ENCODE measurements at places on chromosomes 4 and X.

- no peak for DNase-seq
These were observed 550.2 kb downstream of the GBA3 start for GRCh38 chr4:23242962-23243361.

GRCh38 chr4:159778298-159778697 is 675.4 kb downstream of the RAPGEF2 start:
- DNase-seq: no peak

- no peak for DNase-seq
These were observed 4.9 kb downstream of the SPRY1 start for GRCh38 chr4:123401271-123402120.

GRCh38 chrX:40157228-40158035 is 59.7 kb upstream of the BCOR start:
- no peak for DNase-seq

DNA sequence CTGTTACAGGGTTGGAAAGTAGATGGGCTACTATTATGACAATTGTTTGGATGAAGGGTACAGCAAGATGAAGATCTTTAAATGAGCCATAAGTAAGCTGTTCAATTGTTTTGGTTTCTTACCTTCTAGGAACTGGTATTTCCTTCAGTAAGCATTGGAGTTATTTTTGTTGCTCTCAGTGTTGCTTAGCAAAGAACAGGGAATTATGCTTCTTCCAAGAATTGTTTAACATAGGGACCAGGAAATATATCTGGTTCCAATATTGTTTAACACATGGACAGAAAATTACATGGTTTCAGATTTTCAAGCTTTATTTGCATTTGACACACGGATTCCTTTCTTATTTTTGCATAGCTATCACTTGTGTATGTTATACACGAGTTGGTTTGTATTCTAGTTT is 1999.0 kb downstream of the ARAP2 start:
- no peak for DNase-seq

DNA sequence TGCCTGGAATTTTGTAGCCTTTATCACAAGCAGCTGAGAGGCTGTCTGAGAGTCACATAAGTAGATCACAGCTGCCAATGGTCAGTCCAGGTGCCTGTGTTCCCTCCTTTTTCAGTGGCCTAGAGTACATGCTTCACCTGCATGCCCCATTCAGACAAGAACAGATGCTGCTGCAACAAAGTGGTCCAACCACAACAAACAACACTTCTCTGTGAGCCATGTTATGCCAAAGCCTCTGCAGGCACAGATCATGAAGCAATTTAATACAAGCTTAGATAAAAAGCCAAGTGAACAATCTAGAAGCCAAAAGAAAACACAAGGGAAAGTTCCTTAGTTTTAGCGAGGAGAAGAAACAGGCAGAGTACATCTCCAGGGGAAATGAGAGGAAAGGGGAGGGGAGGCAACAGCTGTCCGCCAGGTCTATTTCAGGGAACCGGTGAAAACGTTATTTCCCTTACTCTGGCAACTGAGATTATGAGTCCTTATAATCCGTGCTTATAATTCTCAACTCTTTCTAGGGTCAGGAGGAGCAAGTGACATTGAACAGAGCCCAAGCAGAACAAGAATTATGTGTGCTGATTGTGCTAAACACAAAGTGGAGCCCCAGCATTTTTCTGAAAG is 92.6 kb downstream of the TSPAN5 start:
- no peak for DNase-seq

DNA sequence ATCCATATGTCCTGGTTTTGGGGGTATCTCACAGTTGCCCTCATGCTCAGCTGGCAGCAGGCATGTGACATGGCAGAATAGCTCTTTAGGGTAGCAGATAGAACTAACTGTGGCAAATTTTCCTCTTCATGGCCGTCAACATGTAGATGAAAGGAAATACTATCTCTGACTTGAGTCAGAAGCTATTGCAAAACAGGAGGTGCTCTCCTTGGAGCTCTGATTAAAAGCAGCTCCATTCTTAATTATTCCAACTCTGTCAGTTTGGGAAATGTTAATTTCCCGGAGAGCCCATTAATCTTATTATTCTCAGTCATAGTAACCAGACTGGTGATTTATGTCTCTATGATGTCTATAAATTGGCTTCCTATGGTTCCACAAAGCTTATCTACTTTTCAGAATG is 18.2 kb downstream of the IL13RA1 start:
- DNase-seq: no peak

- DNase-seq: no peak
These were observed 228.8 kb downstream of the SHROOM3 start for GRCh38 chr4:76663824-76664223.

DNA sequence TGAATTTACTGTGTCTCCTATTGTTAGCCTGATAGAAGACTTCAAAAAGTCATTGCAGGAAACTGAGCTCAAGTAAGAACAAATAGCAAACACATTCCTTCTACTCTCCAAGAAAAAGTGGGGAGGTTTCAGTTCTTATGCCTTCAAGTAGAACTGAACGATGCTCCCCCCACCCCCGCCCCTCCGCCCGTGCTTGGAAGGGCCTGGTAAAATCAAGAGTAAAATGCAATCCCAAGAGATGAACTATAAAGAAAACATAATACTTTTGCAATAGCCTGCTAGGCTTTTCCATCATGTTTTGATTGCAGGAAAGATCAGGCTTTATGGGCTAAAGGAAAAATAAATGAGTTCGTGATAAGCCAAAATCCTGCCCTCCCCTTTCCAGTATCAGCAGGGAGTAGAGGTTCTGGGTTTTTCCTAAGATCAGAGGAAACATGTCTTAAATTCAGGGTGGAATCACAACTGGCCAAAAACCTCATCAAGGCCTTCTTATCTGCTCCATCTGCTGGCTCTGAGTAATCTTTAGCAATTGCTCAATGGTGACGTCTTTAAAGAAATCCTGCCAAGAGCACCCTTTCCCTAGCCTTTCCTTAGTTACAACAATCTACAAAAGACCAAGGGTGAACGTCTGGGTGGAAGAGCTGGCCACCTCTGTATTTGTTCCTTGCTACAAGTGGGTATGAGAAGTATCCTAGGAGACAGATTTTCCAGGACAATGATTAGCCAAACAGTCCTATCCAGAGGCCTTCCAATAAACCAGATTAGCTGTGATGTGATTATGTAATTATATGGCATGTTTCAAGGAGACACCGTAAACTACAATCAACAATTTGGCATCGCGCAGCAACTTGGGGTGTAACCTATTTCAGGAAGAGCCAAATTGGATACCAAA is 66.3 kb upstream of the FAM9C start:
- DNase-seq: no peak

DNA sequence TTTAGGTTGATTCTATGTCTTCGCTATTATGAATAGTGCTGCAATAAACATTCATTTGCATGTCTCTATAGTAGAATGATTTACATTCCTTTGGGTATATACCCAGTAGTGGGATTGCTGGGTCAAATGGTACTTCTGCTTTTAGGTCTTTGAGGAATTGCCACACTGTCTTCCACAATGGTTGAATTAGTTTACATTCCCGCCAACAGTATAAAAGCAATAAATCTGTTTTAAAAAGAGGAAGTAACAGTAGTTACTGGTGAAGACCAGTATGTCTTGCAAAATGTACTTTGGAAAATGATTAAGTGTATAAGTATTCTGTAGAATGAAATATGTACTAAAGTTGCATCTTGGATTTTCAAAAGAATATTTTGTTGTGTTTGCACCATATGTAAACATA is 77.3 kb downstream of the SHROOM4 start:
- no peak for DNase-seq

- DNase-seq: no peak
These were observed 1.1 kb downstream of the BLOC1S4 start for GRCh38 chr4:6716958-6717655.

DNA sequence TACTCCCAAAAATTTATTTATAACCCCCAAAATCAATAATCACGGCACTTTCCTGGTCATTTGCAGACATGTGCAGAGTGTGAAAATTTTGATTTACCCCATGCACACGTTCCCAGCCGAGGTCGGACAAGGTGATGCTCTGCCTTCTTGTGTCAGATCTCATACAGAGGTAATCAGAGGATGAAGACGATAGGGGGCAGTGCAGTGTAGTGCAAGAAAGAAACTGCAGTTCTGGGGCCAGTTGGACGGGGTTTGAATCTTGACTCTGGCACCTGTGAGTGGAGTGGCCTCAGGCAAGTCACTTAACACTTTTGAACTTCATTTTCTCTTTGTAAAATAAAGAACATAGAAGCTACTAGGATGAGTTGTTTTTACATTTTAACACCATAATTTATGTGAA is 88.4 kb downstream of the FRMPD3 start:
- no peak for DNase-seq

DNA sequence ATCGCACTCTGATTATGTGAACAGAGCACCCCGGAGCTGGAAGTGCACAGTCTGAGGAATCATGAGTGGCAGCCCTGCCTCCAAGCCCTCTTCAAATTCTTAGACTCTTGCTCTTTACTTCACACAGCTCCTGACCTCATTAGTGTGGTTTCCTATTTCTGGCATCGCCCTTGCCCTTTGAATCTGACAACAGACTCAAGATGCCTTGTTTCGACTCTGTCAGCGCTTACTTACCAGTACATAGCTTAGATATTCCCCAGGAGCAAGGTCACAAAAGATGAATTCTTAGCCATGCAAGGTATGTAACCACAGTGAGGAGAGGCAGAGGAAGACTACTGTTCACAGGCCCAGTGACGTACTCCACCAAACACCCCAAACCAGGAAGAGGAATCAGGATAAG is 167.2 kb downstream of the KDR start:
- no peak for DNase-seq

GRCh38 chrX:332916-333610 is 14.5 kb upstream of the GTPBP6 start:
- DNase-seq: no peak

GRCh38 chr4:40992472-40993295 is 221.7 kb downstream of the APBB2 start:
- DNase-seq: no peak

GRCh38 chrX:28998609-28999135 is 411.4 kb downstream of the IL1RAPL1 start:
- DNase-seq: no peak

DNA sequence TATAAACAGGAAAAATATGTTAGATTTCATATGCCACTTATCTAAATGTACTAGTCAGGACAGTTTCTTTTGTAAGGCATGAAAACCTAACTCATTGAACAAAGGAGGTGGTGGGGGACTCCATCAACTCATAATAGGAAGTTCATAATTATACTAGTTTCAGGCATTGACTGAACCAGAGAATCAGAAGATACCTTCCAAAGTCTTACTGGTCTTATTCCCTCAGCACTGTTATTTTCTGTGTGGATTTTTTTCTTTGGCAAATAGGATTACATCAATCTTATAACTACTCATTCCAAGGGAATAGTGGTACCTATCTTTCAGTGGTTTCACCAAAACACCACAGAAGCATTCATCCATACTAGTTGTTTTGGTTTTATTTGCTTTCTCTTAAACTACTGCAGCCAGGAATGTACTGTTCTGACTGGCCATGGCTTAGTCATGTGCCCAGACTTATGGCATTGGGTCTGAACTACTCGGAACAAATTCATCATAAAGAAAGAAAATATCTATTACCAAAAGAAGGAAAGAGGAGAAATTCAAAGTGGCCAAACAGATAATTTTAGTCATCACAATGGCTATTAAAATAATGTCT is 273.9 kb downstream of the ARAP2 start:
- no peak for DNase-seq

DNA sequence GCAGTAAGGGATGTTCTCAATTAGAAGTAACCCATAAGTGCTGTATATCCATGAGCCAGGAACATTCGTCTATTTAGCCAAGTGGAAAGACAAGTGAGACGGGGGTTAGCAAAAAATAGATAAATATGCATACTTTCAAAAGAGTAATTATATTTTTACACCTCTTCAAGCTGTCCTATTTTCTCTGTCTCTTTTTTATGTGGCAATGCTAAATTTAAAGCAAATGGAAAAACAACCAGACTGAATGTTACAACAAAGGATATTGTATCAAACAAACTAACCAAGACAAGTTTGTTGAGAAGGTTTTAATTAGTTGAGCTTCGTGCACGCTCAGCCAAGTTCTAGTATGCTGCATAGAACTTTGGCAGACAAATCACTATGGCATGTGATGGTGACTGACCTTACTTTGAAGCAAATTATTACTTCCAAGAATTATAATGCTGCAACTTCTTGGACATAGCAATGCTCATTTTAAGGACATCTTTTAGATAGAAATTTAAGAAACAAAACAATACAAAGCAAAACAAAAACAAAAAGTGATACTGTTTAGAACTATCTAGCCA is 61.4 kb upstream of the TMEM150C start:
- DNase-seq: no peak

DNA sequence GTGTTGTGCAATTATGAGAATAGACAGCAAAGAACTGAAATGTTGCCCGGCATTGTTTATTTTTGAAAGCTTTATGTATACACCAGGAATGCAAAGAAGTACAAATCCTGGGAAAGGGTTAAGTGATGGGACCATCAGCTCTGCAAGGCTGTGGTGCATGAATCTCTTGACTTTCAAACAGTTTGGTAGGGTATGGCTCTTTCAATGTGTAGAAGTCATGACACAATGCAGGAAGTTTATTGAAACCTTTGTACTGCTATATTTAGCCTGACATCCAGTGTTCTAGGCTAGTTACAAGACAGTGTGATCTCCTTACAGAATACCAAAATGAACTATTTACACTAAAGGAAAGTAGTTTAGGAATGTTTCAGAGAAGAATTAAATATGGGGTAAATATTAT is 206.8 kb upstream of the HAND2 start:
- DNase-seq: no peak

- DNase-seq: no peak
These were observed 130.8 kb upstream of the ACSL4 start for GRCh38 chrX:109863811-109864210.

DNA sequence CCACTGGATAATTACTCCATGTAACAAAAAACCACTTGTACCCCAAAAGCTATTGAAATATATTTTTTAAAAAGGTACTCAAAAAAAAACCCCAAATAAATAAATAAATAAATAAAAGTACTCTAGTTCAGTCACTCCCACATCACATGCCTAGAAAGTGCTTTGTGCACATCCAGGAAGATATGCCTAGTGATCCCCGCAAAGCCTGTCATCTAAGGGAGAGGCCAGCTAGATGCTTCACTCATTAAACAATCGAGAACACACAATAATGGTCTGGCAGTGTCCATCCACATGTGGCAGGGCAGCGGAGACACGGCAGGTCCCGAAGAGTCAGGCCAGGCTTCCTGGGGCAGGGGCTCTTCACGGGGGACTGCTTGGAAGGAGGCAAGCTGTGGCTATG is 47.6 kb downstream of the RAB33B start:
- no peak for DNase-seq

DNA sequence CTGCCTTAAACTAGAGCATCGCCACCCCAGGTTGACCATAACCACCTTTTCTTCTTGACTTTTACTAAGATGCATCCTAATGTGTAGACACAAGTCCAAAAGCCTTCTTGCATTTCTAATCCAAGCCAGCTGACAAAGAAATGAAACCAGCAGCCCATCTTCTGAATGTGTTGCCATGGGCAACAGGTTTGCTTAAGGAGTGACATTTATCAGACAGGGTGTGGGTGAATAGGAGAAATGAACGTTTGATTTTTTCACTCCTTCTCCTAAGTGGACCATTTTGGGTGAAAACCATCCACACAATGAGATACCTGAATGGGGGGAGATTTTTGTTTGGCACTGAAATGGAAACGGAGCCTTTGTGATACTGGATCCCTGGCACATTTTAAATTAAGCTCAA is 72.7 kb upstream of the C4orf50 start:
- DNase-seq: no peak

GRCh38 chr4:69995526-69996016 is at the start of gene STATH:
Gene STATH, plus strand, starts transcription at chr4:69995966. Its CDS starts 2,472 bp downstream, at chr4:69998438.
- DNase-seq: no peak
